ENCODE measurements at places on chromosomes 12 and 14. TPM values are rescaled to one million over a fixed set of nuclear protein-coding genes. Genes with fewer than 3 reads are reported as not detected.

DNA sequence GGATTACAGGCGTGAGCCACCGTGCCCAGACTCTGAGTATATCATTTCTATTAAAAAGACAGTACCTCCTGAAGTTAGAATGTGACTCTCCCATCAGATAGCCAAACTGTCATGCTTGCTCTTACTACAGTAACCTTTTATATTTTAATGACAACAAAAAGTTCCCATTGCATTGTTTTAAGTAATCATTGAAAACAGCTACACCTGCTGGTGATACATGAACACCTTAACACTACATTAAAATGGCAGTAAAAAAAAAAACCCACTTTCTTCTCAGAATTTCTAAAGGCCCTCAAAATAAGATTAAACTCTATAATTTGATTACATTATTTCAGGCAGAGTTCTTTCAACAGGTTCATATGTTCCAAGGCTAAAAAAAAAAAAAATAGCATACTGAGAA, 76.7 kb downstream of the SH2B3 start:
- no peak for DNase-seq
- no peak overlapping the region for H3K4me3 ChIP-seq
- peaks cover 4% of the 10 kb centered on the region for H3K4me1 ChIP-seq
- no peaks in the 10 kb centered on the region for H3K27me3 ChIP-seq
- no peak overlapping the region for H3K27ac ChIP-seq

Gene CABP1
- total RNA-seq, result not detected

DNA sequence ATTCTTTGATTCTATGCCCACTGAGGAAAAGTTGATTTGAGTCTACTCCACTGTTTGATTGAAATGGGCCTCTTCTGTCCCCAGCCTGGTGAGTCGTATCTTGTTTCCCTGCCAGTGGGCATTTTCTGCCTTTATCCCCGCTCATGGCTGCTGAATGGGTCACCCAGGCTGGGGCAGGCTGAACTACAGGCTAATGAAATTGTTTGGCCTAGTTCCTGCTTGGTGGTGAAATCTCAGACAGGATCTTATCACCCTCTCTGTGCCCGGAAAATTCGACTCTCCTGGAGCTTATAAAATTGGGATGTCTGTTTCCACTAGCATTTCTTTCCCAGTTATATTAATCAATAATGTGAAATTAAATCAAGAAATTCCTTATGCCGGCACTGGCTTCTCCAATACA, 65.0 kb downstream of the CHST11 start:
- H3K4me3 ChIP-seq, result no peak overlapping the region
- DNase-seq, result no peak
- H3K27ac ChIP-seq, result no peak overlapping the region
- H3K4me1 ChIP-seq, result peaks cover 94% of the 10 kb centered on the region
- H3K36me3 ChIP-seq, result peaks cover 48% of the 10 kb centered on the region

- H3K4me1 ChIP-seq, result no peaks in the 10 kb centered on the region
- H3K27ac ChIP-seq, result no peak overlapping the region
- H3K4me3 ChIP-seq, result no peak overlapping the region
- peaks cover 17% of the 10 kb centered on the region for H3K27me3 ChIP-seq
These were observed 400.5 kb upstream of the CCDC196 start for GRCh38 chr14:66085665-66086064.

Gene BICDL1
- 62.4 TPM for total RNA-seq

Gene SLCO1B3
- total RNA-seq, result not detected
